ENCODE measurements at places on chromosomes 13 and 19.
A peak's percentile ranks its signal among the peaks of the same experiment; 100 is the strongest.

- DNase-seq = no peak
Observed at GRCh38 chr13:66691149-66691548, 539.0 kb downstream of the PCDH9 start.

DNA sequence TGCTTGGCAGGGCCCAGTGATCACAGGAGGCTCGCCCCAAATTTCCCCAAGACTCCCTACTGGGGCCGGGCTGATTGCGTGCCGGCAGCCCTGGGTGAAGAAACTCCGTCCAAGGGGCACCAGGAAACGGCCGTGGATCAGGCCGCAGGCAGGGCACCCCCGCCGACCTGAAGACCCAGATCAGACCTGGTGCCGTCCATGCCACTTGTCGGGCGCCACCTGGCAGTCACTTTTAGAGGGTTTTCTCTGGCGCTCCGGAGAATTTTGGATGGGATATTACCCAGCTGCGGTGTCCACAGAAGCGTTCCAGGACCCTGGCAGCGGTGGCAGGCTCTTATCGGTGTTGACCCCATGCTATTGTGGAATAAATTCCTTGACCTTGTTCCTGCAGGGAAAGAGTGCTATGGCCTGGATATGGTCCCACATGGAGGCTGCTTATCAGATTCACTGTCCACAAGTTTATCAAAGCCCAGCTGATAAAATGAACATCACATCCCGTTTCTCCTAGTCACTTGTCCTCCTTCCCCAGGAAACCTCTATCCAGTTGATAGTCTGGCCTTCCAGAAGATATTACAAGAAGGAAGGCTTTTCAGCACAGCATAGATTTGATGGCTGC is 38.2 kb downstream of the IGFL2 start:
- DNase-seq = no peak

DNA sequence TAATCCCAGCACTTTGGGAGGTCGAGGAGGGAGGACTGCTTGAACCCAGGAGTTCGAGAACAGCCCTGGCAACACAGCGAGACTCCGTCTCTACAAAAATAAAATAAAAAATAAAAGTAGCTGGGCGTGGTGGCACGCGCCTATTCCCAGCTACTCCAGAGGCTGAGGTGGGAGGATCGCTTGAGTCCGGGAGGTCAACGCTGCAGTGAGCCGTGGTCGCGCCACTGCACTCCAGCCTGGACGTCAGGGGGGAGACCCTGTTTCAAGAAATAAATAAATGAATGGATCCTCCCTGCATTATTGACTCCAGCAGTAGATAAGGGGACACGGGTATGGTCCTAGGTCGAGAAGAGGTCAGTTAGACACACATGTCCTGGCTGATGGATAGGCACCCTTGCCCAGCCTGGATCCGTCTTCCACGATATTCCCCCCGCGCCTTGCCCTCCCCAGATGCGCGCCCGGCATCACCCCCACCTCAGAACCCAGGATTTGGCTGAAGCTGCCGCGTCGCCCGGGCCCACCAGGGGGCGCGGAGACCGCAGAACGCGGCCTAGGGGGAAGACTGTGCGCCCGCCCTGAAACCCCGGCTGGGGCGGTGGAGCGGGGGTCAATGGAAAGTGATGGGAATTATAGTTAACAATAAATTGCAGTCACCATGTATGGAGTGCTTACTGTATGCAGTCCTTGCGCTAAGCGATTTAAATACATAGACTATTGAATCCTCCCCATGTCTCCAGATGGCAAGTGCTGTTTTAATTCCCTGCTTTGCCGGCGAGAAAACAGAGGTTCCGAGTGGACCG is 2.1 kb upstream of the HOOK2 start:
- peak; percentile 74 for DNase-seq

DNA sequence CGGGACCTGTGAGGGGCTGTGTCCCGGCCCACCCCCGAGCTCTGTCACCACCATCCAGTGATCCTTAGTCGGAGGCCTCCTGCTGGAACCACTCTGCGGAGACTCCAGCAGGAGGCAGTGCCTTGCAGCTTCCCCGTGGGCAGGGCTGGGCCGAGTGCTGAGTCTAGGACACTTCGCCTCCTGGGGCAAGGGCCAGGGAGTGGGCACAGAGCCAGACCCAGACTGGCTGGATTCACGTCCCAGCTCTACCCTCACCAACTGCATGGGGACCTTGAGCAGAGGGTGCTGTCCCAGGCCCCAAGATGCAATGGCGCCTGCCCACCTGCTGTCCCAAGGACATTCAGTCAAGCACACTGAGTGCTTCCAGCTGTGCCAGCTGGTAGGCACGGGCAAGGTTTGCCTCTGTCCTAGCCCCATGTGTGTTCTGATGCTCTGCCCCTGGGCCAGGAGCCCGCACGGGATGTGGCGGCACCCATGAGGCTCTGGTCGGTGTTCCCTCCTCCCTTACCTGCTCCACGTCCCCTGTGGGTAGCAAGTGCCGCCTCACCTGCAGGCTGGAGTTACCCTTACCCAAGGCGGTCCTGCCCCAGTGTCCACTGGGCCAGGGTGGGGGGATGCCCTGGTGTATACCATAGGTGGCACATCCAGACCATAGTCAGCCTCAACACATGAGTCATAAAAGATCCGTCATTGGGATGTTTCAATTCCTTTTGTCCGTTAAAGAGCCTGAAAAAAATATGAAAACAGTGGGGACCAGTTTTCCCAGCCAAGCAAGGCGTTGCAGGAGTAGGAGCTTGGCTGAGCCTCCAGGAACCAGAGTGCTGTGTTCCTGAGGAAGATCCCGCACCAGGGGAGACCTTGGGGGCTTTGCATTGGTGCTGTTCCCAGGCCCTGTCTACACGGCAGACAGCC is 7.4 kb downstream of the FZR1 start:
- no peak for DNase-seq

DNA sequence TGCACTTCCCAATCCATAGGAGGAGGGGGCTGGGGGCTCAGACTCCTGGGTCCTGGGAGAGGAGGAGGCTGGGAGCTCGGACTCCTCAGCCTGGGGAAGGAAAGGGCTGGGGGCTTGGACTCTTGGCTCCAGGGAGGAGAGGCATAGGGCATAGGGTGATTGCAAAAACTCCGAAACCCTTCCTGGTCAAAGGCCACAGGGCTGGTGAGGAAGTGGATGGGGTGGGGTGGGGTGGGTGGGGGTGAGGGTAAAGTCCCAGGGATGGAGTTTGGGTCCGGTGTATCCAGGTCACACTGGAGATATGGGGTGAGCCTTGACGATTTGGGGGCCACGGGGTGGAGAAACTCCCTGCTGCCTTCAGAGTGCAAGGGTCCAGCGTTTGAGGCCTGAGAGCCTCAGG is 2.8 kb downstream of the MYH14 start:
- DNase-seq = no peak

GRCh38 chr13:48579165-48579918 is 46.5 kb upstream of the RCBTB2 start:
- no peak for DNase-seq

DNA sequence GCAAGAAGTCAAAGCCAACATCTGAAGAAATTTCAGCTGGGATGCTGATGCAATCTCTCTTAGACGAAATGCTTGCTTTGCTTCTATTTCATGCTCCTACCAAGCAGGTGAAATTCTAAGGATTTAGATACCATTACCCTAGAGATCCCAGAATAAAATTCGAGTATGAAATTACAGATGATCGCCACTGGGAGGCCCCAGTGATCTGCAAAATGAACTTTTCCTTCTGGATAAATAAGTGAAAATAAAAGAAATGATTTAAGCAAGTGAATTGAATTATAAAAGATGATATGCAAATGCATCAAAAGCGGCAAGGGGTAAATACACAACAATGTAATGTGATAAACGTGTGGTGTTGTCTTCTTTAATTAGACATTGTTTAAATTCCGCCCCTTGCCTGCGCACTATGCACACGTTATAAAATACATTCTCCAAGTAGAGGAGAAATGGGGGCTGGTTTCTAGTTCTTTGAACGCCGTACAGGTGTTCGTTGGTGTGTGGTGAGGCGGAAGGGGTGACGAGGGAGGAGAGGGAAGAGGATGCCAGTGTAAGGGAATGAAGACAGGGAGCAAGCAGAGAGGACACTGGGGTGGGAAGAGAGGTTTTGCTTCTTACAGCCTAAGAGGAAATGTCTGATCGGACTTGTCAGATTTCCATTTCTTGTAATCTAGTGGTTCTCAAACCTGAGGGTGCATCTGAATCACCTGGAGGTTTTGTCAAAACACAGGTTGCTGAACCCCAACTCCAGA is 58.0 kb downstream of the ERCC5 start:
- DNase-seq = no peak

DNA sequence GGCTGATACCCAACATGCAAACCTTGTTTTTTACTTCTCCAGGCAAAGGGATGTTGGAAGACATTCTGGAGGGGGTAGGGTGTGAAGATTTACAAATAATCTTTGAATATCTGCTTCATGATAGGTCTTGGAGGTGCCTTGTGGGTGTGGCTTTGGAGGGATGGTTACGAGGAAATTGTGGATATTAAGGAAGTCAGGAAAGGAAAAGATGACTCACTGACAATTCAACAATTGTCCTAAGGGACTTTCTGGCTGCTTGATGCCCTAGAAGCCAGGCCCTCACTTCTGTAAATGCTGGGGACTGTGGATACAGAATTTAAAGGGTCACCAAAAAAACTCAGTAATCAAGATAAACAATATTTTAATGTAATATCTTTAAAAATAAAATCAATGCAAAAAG is 37.4 kb upstream of the ZNF527 start:
- no peak for DNase-seq

GRCh38 chr13:35731471-35731870 is 255.0 kb upstream of the MAB21L1 start:
- DNase-seq = no peak

GRCh38 chr19:7250057-7250596 is 44.1 kb downstream of the INSR start:
- no peak for DNase-seq

GRCh38 chr13:26965952-26966700 is 205.5 kb downstream of the USP12 start:
- DNase-seq = peak; percentile 10

GRCh38 chr19:3665681-3666544 is 34.4 kb downstream of the PIP5K1C start:
- peak; percentile 13 for DNase-seq

GRCh38 chr19:1416014-1416841 is 8.8 kb downstream of the DAZAP1 start:
- no peak for DNase-seq

- DNase-seq = peak; percentile 62
Observed at GRCh38 chr19:12666265-12667048, at the start of the genes MAN2B1 and WDR83. Gene MAN2B1 (minus strand): TSS chr19:12666742. CDS start chr19:12666701, 41 bp downstream. Gene WDR83 (plus strand): TSS chr19:12666807. CDS start chr19:12669791, 2,984 bp downstream.

DNA sequence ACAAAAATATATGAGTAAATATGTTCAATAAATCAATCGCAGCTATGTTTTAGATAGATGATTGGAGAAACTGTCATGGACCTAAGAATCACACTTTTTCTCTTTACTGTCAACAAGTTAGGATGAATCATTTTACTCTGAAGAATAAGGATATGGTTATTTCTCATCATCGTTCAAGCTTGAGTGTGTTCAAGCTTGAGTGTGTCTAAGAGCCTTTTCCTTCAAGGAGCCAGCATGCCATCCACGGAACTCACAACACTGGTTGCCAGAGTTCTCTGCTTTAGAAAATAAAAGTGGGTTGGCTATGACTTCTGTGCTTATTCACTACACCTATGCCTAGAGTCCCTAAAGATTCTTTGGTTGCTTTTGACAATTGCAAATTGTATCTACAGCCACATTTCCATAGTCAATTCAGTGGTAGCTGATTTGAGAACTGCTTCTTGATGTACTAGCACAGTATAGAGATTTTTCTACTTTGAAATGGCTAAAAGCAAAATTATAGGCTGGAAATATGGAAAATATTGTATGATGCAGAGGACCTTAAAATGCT is 58.1 kb upstream of the SCEL start:
- no peak for DNase-seq

DNA sequence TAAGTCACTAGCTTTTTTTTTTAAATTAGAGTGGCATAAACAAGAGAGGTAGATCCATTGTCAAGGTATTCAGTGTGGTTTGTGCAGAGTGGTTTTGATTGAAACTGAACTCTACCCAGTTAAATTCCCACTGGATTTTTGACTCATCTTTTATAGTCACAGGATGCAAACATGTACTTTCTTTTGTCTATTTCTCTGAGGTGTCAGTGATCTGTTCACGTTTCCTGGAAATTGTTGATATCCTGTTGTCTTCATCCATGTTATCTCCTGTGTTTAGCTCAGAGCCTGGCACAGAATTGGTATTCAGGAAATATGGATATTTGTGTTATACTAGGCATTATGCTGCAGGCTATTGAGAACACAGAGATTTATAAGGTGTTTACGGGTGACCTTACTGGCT is 119.7 kb downstream of the PCCA start:
- no peak for DNase-seq

DNA sequence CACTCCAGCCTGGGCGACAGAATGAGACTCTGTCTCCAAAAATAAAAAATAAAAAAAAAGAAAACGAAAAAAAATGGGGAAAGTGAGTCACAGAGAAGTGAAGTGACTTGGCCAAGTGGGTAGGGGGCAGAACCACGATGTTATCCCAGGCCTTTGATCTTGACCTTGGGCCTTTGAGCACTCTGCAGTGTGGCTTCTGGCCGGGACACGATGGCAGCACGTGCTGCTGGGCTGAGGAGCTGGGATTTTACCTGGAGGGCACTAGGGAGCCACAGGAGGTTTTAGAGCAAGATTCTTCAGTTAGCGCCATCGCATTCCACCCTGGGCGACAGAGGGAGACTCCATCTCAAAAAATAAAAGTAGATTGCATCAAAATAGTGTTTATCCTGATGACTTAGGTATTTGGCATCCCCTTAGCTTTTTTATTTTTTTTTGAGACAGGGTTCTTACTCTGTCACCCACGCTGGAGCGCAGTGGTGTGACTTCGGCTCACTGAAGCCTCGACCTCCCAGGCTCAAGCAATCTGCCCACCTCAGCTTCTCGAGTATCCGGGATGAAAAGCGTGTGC is 4.3 kb upstream of the TLE5 start:
- DNase-seq = no peak

GRCh38 chr13:59126474-59126873 is 1037.3 kb downstream of the DIAPH3 start:
- DNase-seq = no peak

GRCh38 chr13:43347877-43348276 is 324.5 kb downstream of the DNAJC15 start:
- DNase-seq = no peak

DNA sequence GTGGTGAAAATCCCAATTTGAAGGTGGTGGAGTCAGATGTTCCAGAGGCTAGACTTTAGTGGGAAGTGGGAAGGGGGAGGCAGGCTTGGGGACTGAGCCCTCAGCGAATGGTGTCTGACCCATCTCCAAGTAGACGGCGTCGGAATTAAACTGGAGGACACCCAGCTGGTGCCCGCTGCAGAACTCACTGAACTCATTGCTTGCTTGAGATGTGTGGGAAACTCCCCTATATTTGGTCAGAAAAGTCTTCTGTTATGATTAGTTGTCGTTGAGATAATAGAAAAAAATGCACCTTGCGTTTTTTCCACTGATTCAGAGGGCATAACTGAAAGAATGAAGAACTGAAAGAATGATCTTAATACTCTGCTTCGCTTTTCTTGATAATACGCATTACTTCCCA is 871 bp upstream of the ZNF583 start:
- no peak for DNase-seq

GRCh38 chr13:99628442-99628841 is 127.2 kb downstream of the TM9SF2 start:
- DNase-seq = no peak

- peak; percentile 69 for DNase-seq
Observed at GRCh38 chr13:72141855-72142519, 275.0 kb upstream of the DACH1 start.

- peak; percentile 8 for DNase-seq
Observed at GRCh38 chr13:111429064-111429558, 108.7 kb downstream of the TEX29 start.

All from fibroblast of upper back skin (primary cell).